Stimulated activated CD4-positive, alpha-beta T cell treated with anti-CD3 and anti-CD28 coated beads, Interleukin-4, amount 100 ng/mL, for 4 hours (primary cell): ENCODE measurements at places on chromosomes 4 and X.

DNA sequence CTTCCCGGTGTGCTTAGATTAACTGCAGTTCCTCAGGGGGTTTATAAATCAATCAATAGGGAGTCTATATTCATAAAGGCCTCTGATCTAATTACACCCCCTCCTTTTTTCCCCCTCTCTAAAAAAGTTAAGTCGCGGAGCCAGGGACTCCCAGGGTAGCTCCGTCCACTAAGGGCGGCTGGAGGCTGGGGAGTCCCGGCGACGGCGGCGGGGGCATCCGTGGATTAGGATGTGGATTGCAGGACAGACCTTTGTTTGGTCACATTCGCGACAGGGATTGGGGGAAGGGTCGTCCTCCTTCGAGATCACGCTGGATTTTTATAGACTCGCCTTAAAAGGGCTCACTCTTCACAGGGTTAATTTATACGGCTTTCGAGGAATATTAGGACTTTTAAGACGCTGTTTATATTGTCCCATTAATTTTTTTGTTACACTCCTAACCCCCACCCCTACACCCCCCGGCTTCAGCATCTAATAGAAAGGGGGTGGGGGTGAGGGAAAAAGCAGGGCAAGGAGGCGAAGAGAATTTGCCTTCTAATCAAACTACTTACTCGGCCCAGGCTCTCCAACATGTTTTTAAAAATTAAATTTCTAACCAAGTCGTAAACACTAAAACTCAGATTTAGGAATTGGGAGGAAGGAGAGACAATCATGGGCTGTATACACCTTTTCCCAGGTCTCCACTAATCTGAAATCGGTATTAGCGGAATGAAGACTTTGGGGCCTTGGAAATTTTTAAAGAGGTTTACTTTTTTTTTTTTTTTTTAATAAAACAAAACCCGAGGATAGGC, 8.5 kb downstream of the PITX2 start:
- DNase-seq, result no peak

DNA sequence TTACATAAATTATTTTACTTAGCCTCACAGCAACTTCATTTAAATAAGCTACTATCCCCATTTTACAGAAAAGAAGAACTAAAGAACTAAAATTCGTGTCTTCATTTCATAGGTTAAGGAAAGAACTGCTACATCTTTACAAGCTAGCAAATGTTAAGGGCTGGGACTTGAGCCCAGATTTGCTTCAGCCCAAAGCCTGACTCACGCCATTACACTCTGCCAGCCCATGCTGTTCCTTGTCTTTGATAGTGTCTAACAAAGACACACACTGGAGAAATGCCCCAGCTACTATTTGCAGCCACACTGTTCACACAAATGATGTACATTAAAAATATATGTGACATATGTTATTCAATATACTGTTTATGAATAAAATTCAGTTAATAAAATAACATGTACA, 29.0 kb upstream of the ERVMER34-1 start:
- no peak for DNase-seq

DNA sequence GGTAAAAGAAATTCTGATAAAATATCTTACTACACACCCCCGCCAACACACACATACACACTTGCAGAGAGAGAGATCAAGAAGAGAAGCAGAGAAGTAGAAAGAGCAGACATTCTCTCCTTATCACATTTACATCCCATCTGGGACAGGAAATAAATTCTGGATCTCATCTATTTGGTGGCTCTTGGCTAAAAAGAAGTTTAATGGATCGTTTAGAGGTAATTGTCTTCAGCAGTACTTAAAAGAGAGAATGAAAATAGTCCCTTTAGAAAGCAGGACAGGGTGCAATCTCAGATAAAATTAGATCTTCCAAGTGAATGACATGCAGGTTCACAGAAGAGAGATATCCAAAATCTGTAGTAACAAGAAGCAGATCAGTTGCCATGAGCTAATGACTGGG, 1392.5 kb downstream of the RAPGEF2 start:
- DNase-seq, result no peak

GRCh38 chr4:153318696-153319320, 25.7 kb upstream of the MND1 start:
- peak; percentile 9 for DNase-seq

- DNase-seq, result no peak
Observed at GRCh38 chr4:76954489-76954888, 4.9 kb downstream of the SEPTIN11 start.

GRCh38 chr4:178871476-178871875, 1429.2 kb upstream of the AGA start:
- no peak for DNase-seq

- DNase-seq, result no peak
Observed at GRCh38 chr4:184575306-184575705, 73.9 kb downstream of the CASP3 start.

- DNase-seq, result no peak
Observed at GRCh38 chrX:48509619-48510018, 827 bp downstream of the PORCN start.

DNA sequence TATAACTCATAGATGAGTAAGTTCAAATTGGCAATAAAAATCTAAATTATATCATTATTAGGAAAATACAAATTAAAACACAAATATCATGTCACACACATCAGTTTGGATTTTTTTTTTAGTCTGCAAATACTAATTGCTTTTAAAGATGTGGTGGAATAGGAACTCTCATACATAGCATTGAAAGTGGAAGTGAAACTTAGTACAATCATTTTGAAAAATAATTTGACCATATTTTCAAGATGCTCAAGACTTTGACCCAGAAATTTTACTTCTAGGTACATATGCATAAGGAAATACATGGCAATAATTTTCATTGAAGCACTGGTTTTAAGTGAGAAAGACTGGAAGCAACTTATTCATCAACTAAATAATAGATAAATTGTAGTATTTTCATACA, 147.5 kb upstream of the SMIM31 start:
- no peak for DNase-seq

GRCh38 chr4:186851291-186852072, 127.8 kb upstream of the FAT1 start:
- no peak for DNase-seq

GRCh38 chr4:133156556-133156955, 7.5 kb downstream of the PCDH10 start:
- DNase-seq, result no peak

GRCh38 chrX:120213438-120214265, 37.0 kb upstream of the ZBTB33 start:
- peak; percentile 37 for DNase-seq

- no peak for DNase-seq
Observed at GRCh38 chr4:84927428-84927827, 39.1 kb downstream of the WDFY3 start.

DNA sequence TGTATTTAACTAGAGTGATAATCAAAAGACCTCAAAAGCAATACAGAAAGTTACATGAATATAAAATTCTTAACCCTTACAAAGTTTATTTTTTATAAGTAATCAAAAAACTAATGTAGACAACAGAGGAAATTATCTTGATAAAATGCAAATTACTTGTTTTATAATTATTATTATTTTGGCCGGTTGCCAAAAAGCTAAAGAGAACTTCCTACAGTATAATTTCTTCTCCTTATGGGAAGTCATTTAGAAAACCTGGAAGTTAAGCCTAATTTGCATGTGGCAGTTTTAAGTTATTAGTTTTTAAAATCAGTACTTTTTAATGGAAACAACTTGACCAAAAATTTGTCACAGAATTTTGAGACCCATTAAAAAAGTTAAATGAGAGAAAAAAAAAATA, 621.3 kb upstream of the PCDH10 start:
- DNase-seq, result no peak

DNA sequence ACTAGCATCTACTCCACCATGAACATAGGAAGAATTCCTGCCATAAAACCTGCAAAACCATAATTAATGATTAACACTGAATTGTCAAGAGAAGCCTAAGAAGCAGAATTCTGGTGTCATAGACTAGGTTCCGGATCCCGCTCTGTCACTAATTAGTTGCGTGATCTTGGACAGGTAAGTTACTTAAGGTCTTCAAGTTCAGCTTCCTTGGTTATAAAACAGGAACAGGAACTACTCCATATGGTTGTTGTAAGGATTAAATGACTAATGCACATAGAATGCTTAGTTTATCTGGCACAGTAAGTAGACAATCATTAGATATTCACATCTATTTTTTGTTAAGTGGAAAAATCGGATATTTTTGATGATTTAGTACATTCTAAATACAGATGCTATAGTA, 14.3 kb downstream of the G3BP2 start:
- no peak for DNase-seq

DNA sequence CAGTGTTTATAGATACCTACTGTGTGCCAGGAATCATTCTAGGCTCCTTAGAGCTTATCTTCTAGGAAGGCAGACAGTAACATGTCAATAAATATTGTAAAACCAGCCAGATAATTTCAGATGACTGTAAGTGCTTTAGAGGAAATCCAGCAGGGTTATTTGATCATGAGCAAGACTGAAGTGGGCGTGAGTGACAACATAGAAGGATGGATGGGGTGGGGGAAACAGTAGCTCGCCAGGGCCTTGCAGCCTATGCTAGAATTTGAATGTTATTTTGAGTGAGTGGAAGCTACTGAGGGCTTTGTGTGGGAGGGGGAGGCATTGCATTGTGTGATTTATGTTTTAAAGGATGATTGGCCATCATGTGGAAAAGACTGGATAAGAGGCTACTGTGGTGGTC, 6.7 kb downstream of the SRD5A3 start:
- DNase-seq, result no peak

DNA sequence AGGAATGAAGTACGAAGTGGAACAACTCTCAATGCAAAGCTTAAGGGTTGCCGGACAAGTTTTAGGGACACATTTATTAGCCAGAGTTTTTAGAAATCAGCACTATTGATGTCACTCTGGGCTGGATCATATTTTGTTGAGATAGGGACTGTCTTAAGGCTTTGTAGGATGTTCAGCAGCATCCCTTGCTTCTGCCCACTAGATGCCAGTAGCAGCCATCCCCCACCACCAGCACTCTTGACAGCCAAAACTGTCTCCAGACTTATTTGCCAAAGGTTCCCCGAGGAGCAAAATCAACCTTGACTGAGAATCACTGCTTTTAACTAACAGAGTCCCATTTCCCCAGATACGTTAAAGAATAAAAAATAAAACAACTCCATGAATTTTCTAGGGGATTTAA, 1497.3 kb downstream of the STIM2 start:
- DNase-seq, result no peak

DNA sequence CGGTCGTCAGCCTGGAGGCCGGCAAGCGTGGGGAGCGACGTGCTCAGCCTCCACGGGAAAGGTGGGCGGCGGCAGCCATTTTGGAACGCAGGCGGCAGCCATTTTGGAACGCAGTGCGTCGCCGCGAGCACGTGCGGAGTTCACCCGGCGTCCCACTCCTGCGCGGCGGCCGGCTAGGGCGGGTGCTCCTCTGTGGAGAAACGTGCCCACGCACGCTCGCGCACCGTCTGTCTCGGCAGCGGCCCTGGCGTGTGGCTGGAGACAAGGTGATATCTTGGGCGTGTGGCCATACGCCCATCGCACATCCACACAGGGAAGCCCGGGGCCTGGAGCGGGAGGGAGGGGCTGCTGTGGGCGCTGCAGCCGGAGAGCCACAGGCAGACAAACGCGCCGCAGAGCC, 21.1 kb downstream of the CPLX1 start:
- DNase-seq, result no peak

GRCh38 chr4:105710012-105710600, 1.5 kb downstream of the GSTCD start:
- DNase-seq, result no peak

DNA sequence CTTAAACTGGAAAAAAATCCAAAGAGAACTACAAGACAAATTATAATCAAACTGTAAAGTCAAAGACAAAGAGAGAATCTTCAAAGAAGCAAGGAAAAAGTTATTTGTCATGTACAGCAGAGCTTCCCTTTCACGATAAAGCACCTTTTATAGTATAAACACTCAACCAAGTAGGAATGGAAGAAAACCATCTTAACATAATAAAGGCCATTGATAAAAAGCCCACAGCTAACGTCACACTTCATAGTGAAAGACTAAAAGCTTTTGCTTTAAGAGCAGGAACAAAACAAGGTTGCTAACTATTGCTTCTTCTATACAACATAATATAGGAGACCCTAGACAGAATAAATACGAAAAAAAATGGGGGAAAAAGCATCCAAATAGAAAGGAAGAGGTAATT, 595.7 kb upstream of the POU3F4 start:
- DNase-seq, result no peak

DNA sequence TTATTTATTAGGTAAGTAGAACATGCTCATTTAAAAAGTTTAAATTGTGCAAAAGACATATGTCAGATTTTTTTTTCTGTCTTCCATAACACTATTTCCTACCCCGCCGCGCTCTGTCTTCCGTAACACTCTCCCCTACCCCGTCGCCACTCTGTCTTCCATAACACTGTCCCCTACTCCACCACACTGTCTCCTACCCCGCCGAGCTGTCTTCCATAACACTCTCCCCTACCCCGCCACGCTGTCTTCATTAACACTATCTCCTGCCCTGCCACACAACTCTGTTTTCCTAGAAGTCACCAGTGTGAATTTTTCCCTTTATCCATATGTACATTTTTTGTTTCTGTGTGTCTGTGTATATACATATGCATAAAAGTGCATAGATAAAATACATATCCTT, 4.4 kb downstream of the MSMO1 start:
- DNase-seq, result no peak

DNA sequence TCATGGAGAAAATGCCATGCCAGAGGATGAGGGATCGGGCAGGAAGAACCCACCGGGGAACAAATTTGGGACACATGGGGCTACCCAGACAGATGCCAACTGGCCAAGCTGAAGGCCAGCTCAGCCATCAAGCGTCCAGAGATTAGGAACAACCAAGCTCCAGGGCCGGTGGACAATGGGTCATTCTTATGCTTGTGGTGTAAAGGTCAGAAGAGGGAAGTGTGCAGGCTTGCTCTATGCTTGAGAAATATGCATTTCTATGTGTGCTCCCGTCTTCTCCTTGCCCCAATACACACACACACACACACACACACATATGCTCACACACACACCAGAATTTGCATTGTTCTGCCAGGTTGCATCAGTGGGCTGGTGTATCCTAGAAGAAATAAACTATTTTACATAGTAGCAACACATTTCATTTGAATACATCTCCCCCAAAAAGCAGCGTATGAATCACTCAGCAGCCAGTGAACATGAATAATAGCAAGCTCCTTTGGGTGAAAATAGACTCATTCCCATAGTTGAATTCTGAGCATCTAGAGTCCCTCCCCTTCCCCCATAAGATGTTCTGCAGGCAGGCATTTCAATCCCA, 201.9 kb upstream of the PPARGC1A start:
- no peak for DNase-seq
